ENCODE measurements at places on chromosomes 3 and 15.

DNA sequence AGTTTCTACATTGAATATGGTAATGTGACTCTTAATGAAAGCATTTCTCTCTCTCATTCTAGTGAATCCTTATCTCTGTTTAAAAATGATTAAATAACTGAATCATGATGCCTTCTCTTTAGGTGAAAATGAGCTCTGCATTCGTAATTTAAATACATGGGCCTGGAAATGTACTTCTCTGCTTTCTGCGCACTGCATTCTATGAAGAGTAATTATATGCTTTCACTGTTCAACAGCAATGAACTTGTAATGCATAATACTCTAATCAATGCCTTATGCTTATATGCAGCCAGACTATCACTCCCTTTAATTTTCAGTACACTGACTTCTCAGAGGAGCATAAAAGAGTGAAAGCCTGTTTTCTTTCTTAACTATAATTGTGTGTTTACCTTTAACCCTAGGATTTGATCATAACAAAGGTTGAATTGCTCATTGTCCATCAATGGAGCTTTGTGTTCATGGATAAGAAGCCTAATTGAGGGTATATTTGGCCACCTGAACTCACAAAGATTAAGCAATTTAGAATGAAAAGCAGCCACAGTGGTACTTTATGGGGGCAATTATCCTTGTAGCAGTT is 330.8 kb upstream of the PDZRN3 start:
- no peak for DNase-seq

GRCh38 chr3:84008623-84009022 is 950.2 kb upstream of the CADM2 start:
- no peak for DNase-seq

DNA sequence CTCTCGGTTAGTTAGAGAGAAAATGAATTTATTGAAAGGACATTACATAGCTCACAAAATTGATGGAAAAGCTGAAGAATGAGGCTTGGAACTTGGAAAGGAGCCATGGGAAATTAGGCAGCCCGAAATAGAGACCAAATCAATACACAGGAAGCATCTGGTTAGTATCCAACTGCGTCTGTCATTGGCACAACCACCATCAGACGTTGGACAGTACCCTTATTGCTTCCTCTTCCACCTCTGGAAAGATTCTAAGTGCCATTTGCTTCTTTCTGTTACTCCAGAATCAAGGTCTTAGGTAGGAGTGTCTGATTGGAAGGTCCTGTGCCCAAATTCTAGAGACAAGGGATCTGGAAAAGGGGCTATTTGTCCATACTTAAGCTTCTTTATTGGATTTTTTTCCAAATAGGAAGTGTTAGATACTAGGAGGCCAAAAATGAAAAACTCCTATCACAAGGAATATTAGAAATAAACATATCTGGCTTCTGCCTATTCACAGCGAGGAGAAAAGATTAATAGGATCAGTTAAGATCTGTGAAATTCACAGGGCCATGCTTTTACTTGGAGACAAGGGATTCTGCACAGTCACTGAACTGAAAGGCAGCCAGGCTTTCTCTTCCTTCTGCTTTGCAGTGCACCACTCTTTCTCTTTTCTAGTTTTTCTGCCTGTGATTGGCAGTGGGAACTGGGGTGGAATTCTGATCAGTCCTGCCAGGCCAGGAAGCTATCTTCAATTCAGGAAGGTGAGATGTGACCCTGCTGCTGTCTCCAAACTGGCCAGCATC is 10.7 kb upstream of the HACD2 start:
- no peak for DNase-seq

- DNase-seq = no peak
Observed at GRCh38 chr15:91032919-91033803, 10.8 kb upstream of the VPS33B start.

GRCh38 chr3:69825446-69825845 is 86.2 kb downstream of the MITF start:
- no peak for DNase-seq

DNA sequence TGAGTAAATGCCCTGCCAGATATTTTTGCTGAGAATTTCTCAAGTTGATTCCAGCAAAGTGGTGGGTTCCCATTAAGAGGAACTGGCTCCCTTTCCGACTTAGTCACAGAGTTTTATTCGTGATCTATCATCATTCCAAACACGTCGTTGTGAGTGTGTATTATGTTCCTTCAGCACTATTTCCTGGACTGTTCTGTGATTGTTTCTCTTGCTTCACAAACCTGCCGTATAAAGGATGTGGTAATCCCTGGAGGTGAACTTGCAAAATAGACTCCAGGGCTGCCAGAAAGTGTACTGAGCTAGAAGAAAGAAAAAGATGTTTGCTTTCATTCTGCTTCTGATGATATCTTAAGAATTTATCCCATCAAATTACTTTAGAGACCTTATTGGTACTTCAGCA is 14.5 kb upstream of the CAPN3 start:
- DNase-seq = no peak

DNA sequence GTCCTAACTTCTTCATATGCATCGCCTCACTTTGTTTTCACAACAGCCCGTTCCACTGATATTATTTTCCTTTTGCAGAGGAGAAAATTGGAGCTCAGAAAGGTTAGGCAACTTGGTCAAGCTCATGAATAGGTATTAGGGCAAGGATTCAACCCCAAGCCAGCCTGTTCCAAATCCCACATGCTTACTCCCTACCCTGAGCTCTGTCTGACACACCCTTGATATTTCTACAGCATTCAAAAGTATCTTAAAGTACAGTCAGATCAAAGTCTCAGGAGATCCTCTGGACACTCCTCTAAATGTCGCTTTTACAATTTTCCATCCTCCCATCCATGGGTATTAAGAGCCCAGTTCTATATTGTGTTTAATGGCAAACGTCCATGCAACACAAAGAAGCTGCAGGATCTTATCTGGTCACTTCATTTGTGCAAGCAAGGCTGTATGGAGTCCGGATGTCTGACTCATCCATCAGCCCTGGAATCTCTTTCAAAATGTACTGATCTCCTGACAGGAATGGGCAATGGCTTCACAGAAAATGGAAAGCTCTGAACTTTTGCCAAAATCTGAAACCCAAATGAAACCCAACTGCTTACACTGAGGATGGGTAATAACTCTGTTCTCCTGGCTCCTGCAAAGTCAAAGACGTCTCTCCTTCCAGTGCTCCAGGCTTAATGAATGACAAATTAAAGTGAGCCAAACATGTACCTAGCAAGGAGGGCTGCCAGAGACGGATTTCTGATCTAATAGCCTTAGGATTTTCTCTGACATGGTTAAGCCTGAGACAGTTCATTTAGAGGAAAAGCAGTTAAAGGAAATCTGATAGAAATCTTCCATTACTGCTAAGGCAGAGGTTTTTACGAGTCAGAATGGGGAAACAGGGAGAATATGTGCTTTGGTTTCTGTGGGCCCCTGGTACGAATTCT is 230.9 kb upstream of the RORA start:
- DNase-seq = no peak

DNA sequence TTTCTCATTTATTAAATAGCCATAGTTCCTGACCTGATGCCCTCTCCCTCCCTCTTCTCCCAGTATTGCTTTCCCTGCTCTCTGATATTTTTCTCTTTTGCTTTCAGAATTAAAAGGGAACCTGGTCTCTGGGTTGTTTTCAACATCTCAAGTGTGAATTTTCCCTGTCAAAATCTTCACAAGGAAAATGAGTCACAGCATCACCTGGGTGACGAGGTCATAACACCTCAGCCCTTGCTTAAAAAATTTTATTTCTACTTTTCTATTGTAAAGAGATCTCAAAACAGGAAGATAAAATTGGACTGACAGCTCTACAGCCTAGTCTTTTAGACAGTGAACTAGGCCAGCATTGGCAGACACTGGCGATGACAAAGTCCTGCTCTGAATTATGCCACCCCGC is 40.1 kb downstream of the GAP43 start:
- DNase-seq = no peak

- DNase-seq = no peak
Observed at GRCh38 chr3:101375586-101375985, 55.2 kb upstream of the IMPG2 start.

DNA sequence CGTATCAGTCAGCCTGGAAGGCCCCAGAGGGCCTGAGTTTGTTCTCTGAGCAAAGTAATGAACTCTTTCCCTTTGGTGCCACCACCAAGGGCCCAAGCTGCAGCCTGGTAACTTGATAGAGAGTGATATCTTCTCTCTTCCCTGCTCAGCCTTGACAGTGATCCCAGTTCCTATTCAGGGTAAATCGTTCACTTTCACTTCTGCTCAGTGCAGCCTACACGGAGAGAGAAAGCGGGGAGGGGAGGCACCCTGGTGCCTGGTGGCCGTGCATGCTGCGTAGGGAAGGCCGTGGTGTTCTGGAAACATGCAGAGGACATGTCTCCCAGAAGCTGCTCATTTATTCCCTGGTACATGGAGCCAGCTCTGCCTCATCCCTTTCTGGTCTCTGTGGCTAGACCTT is 54.9 kb downstream of the KIF9 start:
- no peak for DNase-seq

GRCh38 chr3:100640633-100641032 is 31.2 kb downstream of the ADGRG7 start:
- DNase-seq = no peak

GRCh38 chr3:122694966-122695365 is 14.3 kb downstream of the PARP14 start:
- DNase-seq = no peak

DNA sequence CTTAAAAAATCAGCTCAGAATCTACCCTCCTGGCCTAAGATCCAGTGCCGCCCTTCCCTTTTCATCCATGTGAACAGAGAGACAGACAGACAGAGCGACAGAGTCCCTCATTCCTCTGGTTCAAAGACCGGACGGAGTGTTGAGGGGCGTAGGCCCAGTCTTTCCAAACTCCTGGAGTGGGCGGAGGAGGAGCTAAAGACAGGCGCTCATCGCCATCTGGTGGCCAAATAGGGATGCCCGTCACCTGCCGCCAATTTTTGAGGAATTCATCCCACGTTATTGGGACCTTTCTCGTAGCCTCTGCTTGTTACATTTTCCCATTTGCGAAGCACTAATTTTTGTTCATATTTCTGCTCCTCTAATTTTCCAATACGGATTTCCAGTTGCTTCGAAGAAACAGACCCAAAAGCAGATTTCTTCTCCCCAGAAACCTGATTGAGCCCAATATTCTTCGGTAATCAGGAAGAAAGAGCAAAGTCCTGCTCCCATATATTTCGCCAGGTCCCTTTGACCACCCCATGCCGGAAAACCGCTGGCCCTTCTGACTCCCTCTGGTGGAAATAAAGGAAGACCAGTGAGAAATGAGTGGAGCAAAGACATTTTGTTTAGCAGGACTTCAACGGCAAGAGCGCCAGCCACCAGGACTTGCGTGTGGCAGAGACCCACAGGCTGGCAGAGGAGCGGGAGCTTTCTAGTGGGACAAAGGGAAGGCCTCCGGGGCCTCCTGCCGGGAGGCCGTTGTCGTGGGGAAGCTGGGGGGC is 88.0 kb downstream of the LRRK1 start:
- DNase-seq = no peak

GRCh38 chr15:43769584-43770228 is 7.1 kb downstream of the ELL3 start:
- no peak for DNase-seq

- DNase-seq = no peak
Observed at GRCh38 chr15:87778358-87778757, 478.2 kb downstream of the NTRK3 start.

GRCh38 chr3:36769926-36770325 is 5.6 kb upstream of the DCLK3 start:
- no peak for DNase-seq

DNA sequence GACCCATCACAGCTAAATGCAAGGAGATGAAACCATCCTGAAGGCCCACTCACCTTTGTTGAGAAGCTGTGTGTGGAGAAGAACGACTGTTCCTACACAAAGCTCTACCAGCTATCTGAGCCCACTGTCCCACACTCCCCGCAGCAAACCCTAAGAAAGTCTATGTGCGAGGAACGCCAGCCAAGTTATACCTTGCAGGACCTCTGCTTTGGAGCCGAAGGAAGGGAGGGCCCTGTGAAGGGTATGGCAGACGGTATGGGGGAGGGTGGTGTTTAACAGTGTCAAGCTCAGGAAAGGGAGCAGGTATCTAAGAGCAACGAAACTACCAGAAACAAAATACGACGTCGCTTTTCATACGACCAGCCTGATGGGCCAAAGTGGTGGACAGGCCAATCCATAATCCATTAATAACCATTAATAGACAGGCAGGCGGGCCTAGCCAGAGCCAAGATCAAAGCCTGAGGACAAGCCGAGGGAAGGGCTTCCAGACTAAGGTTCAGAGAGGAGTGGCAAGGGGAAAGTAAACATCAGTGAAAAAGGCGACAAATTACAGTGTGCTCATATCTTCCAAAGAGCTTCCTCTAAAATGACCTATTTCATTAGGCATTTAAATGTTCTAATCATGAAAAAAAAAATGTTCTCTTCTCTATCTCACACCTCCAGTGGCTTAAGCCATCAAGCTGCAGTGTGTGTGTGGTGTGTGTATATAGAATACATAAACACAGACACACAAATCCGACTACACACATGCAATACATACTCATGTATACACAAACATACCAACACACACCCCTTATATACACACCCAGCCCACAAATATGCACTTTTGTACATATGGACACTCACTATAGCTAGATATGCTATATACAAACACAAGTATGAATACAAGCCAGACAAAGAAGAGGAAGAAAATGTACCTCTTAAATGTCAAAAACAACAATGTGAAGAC is 43.9 kb downstream of the PTPN23 start:
- no peak for DNase-seq

DNA sequence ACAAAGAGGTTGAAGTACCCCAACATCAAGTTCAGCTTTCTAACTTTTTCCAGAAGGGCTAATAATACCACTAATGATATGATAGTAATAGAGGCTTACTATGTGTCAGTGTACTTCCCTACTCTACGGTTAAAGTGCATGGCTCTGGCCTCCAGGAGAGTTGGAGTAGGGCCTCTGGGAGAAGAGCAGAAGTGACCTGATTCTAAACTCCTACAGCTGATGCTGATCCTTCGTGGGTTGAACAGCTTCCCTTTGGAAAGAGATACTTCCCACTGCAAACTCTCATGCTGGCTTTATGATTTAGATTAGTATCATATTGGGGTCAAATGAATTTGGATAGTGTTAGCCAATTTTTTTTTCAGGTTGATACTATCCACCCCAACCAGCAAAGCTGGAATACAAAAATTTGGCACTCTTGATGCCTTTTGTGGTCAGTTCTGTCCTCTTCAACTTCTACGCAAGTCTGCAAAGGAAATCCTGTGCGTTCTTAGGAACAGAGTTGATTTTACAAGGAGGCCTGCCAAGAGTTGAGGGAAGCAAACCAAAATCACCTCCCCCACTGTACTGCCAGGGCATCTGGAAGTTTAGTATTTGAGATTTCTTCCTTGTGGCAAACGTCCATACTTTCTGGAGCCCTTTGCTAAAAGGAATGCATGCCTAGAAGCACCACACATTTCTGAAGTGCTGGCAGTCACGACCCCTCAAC is 17.8 kb downstream of the TMEM212 start:
- no peak for DNase-seq

DNA sequence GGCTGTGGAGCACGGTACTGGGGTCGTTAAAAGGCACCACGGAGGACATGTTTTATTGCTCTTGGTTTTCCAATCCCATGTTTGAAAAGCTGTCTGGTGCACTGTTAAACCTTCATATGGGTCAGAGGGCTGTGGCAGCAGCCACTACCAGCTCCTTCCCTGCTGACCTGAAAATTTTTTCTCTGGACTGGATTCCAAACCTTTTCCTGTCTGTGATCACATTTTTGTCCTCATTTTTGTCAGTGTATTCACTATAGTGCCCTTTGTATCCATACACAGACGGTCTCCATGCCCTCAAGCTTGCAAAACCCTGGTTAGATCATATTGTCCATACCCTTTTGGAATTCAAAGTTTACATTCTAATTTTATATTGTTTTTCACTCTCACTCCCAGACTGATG is 70.5 kb downstream of the NME9 start:
- DNase-seq = no peak
